Fibroblast of skin of left quadriceps (primary cell): ENCODE measurements at places on chromosomes 2 and 18.

GRCh38 chr2:161044095-161044865, 115.9 kb upstream of the TANK start:
- no peak for DNase-seq

GRCh38 chr18:48818329-48819254, 132.2 kb downstream of the SMAD7 start:
- DNase-seq: no peak

DNA sequence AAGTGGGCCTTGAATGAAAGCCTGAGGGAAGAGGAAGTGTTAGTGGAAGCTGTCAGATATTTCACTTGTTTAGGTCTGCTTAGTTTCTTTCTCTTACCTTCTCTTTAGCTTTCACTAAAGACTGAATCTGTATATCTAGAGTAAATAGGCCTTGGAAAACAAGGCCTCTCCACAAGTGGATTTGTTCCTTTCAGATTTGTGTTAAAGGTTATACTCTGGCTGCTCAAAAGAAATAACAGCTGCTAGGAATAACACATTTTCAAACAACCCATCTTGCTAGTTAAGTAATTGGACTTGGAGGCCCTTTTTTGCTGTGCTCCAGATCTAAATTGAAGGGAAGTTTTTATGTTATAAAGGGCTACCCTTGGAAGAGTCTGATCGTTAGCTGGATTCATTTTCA, 236.3 kb downstream of the KIAA1328 start:
- DNase-seq: no peak

DNA sequence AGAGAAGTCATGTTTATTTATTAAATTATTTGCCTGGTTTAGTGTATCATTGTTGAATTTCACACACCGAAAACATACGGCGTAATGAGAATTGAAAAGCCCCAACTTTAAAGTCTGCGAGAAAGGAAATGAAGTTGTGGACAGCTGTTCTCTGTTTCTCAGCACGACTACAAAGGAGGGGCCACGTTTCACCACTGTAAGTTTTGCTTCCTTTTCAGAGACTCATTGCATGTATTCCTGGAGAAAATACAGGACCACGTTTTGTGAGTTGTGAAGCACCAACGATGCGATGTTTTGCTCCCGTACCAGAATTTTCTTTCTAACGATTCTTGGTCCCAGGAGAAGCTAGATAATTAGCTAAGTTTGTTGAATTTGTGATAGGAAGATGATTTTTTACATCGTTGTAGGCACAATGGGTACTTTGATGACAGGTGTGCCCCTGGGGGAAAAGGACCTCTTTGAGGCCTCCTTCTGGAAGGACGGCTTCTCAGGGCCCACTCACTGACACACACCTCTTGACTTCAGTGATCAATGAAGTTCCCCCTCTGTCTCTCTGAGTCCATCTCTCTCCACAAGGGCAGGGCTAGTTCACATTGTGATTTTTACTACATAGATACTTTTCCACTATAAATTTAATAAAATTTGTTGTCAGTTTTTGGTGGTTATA, 23.7 kb upstream of the ACKR3 start:
- DNase-seq: no peak

DNA sequence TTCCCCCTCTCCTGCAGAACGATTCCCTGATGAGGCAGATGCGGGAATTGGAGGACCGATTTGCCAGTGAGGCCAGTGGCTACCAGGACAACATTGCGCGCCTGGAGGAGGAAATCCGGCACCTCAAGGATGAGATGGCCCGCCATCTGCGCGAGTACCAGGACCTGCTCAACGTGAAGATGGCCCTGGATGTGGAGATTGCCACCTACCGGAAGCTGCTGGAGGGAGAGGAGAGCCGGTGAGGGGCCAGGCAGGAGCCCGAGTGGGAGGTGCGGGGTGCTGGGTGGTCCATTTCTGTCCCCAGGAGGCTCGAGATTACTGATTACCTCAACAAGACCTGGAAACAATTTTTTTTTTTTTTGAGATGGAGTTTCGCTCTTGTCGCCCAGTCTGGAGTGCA, 3.1 kb downstream of the DES start:
- no peak for DNase-seq

DNA sequence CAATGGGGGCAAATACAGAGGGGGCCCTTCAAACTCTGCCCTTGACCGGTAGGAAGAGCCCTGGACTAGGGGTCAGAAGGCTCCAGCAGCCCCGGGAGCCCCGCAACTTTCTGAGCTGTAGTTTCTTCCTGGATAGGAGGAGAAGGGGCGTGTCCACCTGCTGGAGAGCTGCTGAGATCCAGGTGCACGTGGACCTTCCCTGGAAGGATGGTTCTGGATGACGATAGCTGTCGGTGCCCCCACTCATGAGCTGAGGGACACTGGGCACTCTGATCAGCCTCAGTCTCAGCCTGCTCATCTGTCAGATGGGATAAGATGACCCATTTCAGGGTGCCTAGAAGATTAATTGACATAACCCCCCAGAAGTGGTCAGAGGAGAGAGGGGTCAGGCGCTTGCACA, 125.2 kb upstream of the HDAC4 start:
- DNase-seq: no peak

GRCh38 chr18:22218835-22219234, 49.4 kb downstream of the GATA6 start:
- DNase-seq: no peak

DNA sequence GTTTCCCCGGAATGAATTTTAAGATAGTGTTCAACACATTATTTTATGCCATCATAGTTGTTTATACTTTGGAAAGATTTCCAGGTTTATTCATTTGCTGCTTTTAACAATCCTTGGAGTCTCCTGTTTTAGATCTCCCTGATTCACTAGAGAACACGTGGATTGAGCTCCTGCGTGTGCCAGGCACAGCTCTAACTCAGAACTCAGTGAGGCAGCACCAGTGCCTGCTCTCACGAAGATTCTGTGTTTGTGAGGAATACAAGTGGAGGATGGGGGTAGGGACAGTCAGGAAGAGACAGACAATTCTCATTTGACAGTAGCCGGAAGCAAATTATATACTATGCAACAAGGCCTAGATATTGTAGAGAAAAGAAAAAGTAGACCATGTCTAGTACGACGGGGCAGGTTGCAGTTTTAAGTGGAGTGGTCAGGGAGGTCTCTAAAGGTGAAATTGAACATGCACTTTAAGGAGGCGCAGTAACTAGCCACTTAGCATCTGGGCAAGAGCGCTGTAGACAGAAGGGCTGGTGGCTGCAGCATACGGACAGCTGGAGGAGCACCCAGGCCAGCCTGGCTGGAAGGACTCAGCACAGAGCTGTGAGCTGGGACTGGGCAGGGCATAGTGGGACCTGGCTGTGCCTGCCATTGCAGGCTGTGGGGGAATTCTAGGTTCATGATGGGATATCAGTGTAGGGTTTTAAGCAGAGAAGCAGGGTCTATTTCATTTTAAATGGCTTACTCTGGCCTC, 24.3 kb downstream of the RNF144A start:
- no peak for DNase-seq

GRCh38 chr18:59514203-59514602, 155.1 kb upstream of the LMAN1 start:
- peak; percentile 51 for DNase-seq

DNA sequence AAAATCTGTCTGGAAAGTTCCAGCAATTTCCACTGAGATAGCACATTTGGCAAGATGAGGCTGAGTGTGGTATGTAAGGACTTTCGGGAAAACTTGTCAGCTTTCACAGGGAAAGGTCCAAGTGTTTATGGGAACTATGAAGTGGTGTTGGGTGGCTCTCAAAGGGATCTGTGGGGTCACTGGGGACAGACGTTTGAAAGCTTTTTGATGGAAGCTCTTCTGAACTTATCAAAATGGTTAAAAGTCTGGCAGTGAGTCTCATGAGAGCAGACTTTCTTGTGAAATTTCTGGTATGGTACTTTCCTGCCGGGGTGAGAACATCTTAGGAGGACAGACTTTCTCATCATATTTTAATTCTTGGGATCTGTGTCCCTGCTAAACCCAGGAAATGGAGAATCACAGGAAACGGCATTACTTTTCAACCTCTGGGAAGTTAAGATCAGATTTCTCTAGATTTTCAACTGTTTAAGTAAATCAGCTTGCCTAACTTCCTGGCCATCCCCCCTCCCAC, 546.3 kb upstream of the ZEB2 start:
- DNase-seq: no peak

DNA sequence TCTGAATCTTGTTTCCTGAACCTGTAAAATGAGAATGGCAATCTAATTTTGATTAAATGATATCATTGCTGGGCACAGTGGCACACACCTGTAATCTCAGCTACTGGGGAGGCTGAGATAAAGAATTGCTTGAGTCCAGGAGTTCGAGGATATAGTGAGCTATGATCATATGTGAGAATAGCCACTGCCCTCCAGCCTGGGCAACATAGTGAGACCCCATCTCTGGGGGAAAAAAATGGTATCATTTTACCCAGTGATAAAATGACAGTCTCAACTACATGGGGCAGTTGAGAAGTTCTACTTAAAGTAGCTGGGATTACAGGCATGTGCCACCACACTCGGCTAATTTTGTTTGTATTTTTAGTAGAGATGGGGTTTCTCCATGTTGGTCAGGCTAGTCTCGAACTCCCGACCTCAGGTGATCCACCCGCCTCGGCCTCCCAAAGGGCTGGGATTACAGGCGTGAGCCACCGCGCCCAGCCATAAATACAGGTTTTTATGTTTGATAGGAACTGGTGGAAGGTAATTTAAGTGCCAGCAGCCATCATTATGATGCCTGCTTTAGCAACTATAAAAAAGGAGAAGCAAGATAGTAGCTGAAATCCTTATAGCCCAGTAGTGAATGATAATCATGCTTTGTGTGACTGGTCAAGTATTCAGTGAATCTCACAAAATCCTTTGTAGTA, 17.0 kb downstream of the BZW1 start:
- DNase-seq: no peak

DNA sequence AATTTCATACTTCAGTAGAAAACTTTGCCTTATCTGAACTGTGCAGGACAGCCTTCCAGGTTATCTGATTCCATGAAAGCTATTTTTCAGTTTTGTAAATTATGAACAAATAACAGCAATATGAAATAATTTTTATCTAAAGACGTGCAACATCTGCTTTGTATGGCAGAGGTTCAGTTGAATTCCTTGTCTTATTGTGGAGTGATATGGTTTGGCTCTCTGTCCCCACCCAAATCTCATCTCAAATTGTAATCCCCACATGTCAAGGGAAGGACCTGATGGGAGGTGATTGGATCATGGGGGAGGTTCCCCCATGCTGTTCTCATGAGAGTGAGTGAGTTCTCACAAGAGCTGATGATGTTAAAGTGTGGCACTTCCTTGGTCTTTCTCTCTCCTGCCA, 18.1 kb upstream of the RPIA start:
- DNase-seq: no peak

DNA sequence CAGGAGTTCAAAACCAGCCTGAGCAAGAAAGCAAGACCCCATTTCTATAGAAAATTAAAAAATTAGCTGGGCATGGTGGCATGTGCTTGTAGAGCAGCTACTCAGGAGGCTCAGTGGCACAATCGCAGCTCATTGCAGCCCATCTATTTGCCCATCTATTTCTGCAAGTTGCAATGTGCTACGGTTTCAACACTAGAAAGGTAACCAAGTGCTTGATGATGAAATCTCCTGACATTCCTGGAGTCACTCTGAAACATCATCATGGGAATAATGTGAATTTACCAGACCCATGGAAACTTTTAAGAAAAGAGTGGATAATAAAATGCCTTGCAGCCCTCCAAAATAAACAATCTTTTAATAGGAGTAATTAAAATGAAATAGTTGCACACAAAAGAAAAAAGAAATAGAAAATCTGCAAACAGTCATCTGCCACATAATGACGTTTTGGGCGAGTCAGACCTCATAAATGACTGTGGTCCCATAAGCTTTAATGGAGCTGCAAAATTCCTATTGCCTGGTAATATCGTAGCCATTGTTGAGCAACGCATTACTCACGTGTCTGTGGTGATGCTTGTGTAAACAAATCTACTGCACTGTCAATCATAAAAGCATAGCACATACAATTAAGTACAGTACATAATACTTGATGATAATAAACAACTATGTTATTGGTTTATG, 46.6 kb upstream of the AMMECR1L start:
- peak; percentile 55 for DNase-seq

- no peak for DNase-seq
Observed at GRCh38 chr2:233476651-233477547, 89.7 kb downstream of the USP40 start.

- DNase-seq: peak; percentile 94
Observed at GRCh38 chr2:137928547-137929518, 35.4 kb upstream of the HNMT start.

DNA sequence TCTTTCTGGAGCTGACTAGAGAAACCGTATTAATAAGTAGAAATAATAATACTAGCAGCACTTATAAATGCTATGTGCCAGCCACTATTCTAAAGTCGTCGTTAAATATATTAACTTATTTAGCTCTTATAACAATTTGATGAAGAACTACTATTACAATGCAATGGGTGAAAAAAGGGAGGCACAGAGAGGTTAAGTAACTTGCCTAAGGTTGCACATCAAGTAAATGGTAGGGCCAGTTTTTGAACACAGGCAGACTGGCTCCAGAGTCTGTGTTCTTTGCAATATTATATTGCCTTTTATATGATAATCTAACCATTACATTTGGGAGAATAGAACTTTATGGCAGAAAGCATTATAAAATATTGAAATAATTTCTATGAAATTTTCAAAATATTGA, 17.6 kb downstream of the INPP1 start:
- DNase-seq: no peak

DNA sequence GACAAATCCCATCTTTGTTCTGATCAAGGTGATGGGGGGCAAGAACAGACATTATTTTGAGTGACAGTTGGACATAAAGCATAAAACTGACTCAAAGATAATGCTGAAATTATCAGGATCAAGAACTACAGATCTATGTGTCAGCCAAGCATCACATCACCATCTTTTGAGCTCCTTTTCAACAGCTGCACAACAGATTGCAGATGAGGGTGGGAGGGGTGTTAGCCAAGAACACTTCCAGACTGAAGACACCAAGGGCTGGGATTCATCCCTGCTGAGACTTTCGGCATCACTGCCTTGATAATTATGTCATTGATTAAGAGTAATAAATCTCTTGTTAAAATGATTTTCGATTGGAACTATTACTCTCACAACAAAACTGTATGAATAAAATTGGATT, 191.5 kb upstream of the NETO1 start:
- DNase-seq: no peak

- DNase-seq: no peak
Observed at GRCh38 chr2:15940661-15941480, 521 bp downstream of the MYCN start.

GRCh38 chr2:36178384-36178783, 177.2 kb upstream of the CRIM1 start:
- no peak for DNase-seq

DNA sequence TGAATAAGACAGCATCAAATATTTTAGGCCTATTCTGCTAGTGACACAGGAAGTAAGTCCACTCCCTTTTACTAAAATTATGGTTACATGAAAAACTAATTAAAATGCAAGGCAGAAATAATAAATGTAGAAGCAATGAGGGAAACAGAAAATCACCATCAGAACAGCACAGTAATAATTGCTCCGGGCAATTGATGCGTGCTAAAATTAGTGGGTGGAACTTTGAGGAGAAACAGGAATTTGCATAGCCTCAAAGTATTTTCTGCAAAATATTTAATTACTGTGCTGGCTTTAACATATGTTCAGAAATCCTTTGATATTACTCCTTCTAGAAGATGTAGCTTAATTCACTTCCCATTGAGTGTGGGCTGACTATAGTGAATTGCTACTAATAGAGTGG, 654.3 kb upstream of the RAB6C start:
- no peak for DNase-seq
